Activated CD4-positive, alpha-beta memory T cell treated with anti-CD3 and anti-CD28 coated beads, Interleukin-2, amount 10 ng/mL, durations not matched to agents 7 days and 5 days (primary cell): ENCODE measurements at places on chromosomes 4 and X. TPM values are rescaled to one million over a fixed set of nuclear protein-coding genes. Genes with fewer than 3 reads are reported as not detected.

TMPRSS11F gene
- not detected for total RNA-seq

GIMD1 gene
- total RNA-seq, result not detected

RTL5 gene
- total RNA-seq, result 0.13 TPM

ZAR1 gene
- total RNA-seq, result not detected

GAGE10 gene
- not detected for total RNA-seq
